Stimulated activated CD8-positive, alpha-beta memory T cell treated with anti-CD3 and anti-CD28 coated beads, Interleukin-7, amount 100 ng/mL, for 24 hours (primary cell): ENCODE measurements at places on chromosomes 2 and 18.

- DNase-seq: no peak
Observed at GRCh38 chr2:176157499-176158185, 535 bp downstream of the HOXD3 start.

GRCh38 chr2:73982140-73982617 lies 2.5 kb upstream of the TET3 start:
- DNase-seq: no peak

GRCh38 chr2:168355121-168355520 lies 101.0 kb upstream of the CERS6 start:
- no peak for DNase-seq

GRCh38 chr18:26526128-26526965 lies 22.0 kb downstream of the KCTD1 start:
- no peak for DNase-seq

GRCh38 chr2:66435549-66435875 lies 587 bp downstream of the MEIS1 start:
- DNase-seq: no peak

DNA sequence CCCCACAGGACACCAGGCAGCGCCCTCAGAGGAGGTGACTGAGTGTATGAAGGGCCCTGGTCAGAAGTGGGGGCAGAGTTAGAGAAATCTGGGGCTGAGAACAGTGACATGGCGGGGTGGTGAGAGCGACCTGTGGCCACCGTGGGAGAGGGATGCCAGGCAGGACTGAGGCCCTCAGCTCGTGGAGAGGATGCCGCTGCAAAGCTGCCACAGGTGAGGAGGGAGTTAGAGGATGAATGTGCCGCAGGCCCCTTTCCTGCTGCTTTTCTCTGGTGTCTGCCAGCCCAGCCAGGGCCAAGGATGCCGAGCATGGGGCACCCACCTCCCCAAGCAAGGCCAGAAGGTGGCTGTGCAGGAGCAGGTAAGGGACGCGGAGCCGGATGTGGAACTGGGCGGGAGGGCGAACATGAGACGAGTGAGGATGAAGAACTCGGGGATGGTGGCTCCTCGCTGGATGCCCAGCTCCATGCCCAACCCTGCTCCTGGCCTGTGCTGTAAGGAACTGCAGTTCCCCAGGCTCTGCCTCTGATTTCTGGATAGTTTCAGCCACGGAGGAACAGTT lies 269.2 kb upstream of the HDAC4 start:
- no peak for DNase-seq

DNA sequence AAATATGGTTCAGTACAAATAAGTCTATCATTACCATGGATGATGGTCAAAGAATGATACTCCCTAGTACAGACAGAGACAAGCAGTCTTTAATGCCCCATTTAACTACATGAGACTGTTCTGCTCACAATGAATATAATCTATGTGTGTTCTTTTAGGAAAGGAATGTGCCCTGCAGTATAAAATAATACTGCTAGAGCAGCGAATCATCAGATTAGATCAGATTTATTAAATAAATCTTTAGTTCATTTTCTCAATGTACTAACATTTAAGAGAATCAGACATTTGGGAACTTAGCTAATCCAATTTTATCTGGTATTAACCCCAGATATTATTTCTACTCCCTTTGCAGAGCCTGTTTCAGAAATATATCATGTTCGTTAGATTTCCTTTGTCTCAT lies 272.0 kb upstream of the GCFC2 start:
- DNase-seq: no peak

DNA sequence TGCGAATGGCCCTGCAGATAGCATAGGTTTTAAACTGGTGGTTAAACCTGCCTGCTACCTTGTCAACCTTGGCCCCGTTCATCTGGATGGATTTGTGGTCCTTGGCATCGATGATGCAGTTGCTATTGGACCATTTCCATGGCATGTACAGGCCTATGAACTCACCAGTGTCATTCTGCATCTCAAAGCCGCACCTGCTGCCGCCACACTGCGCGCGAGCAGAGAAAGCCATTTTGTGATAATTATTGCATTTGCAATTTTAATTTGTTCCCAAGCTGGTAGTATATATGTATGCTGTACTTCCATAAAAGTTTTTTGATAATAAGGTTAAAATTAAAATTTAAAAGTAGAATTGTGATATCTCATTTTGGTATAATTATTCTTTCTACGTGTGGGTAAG lies 94.8 kb upstream of the UXS1 start:
- no peak for DNase-seq

DNA sequence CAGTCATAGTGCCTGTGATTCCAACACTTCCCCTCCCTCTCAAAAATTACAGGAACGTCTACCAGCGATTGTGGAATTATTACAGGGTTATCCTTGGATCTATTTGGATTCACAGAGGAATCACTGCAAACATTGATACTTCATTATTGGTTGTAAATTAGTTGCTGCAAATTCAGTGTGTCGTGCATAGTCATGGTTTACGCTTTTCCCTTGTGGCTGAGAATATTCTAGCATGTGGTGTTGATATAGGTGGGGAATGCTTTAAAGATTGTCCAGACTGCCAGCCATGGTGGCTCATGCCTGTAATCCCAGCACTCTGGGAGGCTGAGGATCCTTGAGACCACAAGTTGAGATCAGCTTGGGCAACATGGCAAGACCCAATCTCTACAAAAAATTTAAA lies 48.7 kb upstream of the PDK1 start:
- no peak for DNase-seq

- no peak for DNase-seq
Observed at GRCh38 chr18:51821610-51822009, 518.4 kb upstream of the DCC start.

GRCh38 chr2:137942833-137943677 lies 21.2 kb upstream of the HNMT start:
- DNase-seq: no peak

GRCh38 chr18:8705238-8705960 lies at the start of gene MTCL1:
Gene MTCL1, plus strand, starts transcription at chr18:8705556. Its CDS starts 105 bp downstream, at chr18:8705661.
- DNase-seq: no peak

GRCh38 chr2:130890941-130891669 lies 54.4 kb downstream of the ARHGEF4 start:
- DNase-seq: no peak

GRCh38 chr2:185618625-185619024 lies 120.0 kb upstream of the FSIP2 start:
- DNase-seq: no peak

DNA sequence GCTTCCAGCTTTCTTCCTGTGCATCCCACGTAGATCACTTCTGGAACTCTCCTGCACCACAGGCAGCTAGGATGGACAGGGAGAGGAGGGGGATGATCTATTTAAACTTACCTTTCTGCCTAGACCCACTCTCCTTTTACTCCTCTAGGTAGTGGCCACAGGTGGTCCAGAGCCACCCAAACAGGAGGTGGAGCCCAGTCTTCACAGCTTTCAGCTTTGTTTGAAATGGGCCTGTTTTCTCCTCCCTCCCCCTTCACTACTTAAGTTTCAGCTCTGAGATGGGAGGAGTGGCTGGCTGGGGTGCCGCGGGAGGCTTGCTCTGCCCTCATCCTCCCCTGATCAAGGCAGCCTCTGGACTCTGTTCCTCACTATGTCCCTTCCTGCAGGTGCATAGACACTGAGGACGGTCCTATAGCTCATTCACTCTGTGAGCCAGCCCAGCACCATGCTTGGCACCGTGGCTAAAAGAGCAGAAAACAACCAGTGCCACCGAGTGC lies 12.6 kb upstream of the CELF4 start:
- DNase-seq: no peak
